ENCODE measurements at places on chromosomes 4 and X.

GRCh38 chrX:115311601-115312001, 22.1 kb downstream of the LUZP4 start:
- DNase-seq: no peak

DNA sequence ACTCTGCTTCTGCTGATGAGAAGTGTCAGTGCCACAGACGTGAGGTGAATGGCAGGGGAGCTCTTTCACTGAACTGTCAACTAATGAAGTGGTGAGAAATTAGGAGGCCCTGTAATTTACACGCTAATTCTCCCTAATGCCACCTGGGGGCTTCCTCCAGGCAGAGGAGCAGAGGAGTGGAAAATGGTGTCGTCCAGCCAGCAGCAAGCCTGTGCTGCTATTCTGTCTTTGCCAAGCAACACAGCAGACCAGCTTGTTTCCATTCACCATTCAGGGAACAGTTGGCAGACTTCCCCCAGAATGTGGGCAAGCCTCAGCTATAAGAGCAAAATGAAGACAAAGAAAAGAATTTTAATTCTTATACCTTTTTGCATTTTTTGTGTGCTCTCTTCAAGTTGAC, 245.2 kb upstream of the TET2 start:
- DNase-seq: no peak

DNA sequence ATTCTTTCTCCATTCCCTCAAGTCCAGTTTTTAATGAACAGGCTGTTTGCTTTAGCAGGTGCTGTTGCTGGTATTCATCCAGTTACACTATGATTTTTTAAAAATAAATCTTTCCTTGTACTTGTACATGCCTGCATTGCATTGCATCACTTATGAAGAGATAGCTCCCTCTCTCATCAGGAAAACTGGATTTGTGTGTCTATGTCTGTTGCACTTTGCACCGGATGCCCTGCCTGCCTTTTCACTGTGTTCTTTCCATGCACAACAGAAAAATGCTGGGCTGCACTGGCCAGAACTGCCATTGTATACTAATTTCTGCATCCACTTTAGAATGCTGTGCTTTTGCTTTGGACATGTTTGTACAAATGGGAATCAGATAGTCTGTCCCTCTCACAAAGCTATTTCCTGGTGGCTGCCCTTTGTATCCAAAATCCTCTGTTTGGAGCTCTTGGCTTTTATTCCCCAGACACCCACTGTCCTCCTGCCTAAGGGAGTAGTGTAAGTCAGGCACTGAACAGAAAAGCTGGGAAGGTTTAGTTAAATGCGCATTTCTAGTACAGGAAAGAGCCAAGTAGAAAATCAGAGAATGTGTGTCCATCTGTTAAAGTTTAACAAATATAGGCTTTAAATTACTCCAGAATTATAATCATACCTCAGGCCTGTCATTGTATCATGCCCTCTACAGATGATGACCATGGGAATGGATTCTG, 119.1 kb downstream of the MBNL3 start:
- DNase-seq: no peak

GRCh38 chr4:150588316-150588715, 6.4 kb downstream of the MAB21L2 start:
- DNase-seq: no peak

- DNase-seq: no peak
Measured at GRCh38 chrX:68865300-68865699, 36.5 kb downstream of the EFNB1 start.

DNA sequence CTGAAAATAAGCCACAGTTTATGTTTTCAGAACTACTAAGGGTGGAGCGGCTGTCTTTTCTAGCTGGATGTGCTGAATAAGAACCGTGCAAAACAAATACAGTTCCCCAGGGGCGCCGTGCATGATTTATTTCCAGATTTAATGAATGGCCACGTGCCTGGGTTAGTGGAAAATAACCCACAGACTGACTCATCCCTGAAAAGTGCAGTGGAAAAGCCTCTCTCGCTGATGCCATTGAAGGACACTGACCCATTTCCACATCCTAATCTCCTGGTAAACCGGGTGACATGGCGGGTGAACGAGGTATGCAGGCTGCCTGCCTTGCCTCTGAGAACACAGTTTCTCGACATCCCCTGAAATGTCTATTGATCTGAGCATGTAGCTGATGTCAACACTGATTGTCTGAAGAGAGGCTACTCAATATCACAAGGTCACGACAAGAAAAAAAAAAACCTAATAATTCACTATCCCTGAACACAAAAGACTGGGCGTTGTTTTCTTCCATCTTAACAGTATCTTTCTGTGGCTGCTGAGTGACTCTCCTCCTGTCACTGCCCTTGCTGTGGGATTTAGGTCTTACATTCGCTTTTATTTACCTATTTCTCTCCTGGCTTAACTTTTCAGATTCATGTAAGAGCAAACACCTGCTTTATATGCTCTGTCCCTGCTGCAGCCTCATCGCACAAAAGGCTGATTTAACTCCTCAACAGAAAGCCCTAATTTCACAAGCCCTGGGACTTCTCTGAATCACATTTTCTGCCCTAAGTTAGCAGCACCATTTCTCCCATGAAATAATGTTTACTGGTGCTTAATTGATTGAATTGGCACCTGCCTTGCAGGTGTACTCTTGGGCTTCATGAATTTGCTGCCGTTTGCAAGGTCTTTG, 76.9 kb upstream of the SCOC start:
- DNase-seq: no peak

DNA sequence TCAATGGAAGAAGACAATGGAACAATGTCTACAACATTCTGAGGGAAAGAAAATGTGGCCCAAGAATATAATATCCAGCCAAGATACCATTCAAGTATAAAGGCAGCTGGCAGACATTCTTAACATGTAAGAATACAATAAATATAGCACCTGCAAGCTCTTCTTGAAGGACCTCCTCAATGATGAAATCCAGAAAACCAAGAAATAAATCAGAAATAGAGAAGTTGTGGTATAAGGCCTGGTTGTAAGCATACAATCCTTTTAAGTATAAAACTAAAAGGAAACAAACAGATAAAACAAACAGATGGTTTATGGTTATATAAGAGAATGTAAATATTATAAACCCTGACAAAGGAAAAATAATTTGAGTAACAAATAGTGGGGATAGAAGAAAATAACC, 33.4 kb downstream of the SYTL4 start:
- DNase-seq: no peak

DNA sequence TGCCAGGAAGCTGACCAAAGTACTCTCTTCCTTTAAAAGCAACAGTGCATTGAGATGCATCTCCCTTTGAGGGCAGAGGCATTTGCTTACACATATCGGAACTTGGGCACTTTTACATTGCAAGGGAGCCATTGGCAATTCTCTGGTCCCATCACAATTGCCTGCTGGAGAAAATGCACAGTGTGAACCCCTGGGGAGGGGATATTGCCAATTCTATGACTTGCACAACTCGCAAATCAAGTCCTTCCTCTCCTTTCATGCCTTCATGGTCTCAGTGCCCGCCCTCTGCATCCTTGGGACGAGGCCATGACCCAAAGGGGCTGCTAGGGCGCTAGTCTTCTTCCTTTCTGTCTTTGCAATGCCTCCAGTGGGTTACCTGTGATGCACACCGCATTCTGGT, 14.9 kb upstream of the PDZD4 start:
- DNase-seq: no peak

DNA sequence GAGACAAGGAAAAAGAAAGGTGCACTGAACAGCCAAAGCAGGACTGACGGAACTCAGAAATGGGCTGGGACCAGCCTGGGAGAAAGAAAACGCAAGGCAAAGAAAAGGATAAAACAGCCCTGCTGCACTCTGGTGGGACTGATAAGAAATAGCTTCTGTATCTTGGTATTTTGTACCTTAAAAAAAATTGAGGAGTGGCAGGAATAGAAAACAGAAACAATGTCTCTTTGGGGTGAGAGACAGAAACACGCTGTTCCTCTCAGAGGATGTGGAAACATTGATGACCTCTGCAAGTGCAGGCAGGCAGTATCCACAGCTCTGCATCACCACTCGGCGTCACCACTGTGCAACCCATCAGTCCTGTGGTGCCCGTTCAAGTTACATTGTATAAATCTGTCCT, 152.5 kb upstream of the SPRY1 start:
- no peak for DNase-seq

DNA sequence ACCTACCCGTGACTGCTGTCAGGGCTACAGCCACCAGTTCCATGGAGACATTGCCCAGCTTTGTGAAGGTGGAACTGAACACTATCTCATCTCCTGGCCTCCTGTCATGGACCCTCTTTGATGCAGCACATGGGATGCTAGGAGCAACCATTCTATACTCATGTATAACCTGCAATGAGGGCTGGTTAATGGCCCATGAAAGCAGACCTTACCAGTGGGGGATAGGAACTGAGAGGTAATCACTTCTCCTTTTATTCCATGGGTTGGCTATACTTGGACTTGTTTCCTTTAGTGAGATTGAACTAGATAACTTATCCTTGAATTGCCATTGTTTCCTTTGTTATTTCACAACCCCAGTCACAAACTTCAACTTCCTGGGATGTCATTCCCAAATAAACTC, 310.6 kb downstream of the BMPR1B start:
- no peak for DNase-seq

GRCh38 chr4:121690001-121690400, 6.8 kb downstream of the ANXA5 start:
- DNase-seq: no peak
